ENCODE measurements at places on chromosomes 12 and 14.

DNA sequence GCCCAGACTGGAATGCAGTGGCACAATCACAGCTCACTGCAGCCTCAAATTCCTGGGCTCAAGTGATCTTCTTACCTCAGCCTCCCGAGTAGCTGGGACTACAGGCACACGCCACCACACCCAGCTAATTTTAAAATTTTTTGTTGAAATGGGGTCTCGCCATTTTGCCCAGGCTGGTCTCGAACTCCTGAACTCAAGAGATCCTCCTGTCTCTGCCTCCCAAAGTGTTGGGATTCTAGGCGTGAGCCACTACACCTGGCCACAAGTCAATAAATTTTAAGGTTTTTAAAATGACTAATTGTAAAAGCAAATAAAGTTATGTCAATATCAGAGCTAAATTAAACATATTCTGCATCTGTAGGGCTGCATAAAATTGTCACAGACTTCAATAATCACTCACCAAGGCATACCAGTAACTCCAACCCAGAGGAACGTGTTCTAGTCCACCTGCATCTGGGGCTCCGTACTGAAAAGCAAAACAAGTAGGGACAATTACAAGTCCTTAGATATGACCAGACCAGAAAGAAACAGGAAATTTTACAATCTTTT, 13.9 kb downstream of the GNS start:
- DNase-seq: no peak

GRCh38 chr12:10557766-10558165, 52.1 kb downstream of the EIF2S3B start:
- DNase-seq: no peak

- no peak for DNase-seq
Measured at GRCh38 chr14:32043624-32044023, 33.5 kb upstream of the ARHGAP5 start.

DNA sequence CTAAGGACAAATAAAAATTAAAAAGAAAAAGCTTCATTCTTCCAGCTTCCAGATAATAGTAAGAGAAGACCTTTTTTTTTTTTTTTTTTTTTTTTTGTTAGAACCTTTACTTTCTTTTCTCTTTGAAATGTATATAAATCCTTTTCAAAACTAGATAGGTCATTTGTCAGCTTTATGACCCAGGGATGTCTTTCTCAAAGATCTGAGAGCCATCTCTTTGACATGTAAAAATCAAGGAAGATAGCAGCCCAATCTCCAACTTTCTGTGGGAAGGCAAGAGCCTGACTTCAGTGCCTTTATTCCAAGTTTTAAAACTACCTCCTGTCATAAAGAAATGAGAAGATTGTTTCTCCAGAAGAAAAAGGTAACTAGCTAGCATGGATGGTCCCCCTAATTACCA, 203.3 kb upstream of the LRFN5 start:
- DNase-seq: no peak

DNA sequence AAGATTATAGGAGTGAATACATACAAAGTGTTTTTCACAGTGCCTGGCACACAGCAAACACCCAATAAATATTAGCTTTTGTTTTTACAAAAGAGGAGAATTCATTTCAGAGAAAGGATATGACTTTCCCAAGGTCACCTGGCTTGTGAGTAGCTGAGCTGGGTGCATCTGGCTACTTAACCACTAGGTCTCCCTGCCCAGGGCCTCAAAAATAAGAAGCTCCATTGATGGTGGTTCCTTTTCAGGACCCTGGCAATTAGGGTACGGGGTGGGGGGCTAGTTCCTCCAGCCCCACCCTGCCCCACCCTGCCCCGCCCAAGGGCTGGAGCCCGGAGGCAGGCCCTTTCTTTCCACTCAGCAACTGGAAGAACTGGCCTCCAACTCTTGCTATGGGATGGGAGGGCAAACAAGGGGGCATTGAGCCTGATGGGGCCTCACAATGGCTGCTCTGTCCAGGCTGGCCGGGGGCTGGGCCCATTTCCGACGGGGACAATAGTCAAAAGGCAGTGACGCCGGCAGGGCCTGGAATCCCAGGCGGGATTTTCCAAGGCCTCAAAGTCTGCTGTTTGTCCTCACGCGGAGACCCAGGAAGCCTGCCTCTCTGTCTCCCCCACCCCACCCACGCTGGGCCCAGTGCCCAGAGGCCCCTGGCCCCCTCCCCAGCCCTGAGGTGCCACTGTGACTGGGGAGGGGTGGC, 8.2 kb upstream of the ATG101 start:
- peak; percentile 47 for DNase-seq

DNA sequence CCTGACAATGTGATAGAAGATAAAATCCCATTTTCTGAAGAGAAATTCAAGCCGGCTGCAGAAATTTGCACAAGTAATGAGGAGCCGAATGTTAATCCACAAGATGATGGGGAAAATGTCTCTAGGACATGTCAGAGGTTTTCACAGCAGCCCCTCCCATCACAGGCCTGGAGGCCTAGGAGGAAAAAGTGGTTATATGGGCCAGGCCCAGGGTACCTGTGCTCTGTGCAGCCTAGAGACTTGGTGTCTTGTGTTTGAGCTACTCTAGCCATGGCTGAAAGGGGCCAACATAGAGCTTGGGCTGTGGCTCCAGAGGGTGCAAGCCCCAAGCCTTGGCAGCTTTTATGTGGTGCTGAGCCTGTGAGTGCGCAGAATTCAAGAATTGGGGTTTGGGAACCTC, 7.4 kb downstream of the LACRT start:
- DNase-seq: no peak

GRCh38 chr12:123671876-123672275, 963 bp downstream of the TCTN2 start:
- DNase-seq: no peak

DNA sequence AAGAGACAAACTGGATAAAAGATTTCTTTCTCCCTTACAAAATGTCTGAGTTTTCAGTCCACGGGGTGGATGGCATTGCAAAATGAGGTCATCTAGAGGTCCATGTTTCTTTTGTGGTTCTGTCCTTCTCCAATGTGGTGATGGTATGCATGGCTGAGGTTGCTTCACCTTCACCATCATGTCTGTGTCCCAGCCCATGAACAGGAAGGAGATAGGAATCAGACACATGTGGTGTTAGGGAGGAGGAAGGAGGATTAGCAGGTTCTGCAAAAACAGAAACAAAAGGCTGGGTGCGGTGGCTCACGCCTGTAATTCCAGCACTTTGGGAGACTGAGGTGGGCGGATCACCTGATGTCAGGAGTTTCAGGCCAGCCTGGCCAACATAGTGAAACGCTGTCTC, 11.0 kb upstream of the AEBP2 start:
- no peak for DNase-seq

DNA sequence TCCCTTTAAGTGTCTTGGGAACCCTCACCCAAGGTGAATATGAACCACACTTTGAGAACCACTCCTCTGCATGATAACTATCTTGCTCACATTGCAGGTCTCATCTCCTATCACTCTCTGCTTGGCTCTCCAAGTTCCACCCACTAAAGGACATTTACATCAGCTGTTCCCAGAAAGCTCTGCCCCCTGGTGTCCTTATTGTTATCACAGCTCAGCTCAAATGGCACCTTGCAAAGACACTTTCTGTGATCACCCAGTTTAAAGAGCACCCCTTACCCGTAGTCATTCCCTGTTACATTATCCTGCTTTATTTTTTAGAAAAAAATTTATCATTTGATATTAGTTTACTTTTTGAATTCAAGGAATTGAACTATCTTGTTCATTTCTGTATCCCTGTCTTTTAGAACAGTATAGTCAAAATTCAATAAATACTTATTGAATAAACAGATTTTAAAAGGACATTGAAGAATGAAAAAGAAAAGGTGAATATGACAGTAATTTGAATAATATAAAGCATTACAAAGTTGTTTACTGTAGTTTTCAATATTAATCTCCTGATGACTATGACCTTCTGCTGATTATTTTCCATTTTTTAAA, 20.5 kb upstream of the GUCY2C start:
- no peak for DNase-seq

DNA sequence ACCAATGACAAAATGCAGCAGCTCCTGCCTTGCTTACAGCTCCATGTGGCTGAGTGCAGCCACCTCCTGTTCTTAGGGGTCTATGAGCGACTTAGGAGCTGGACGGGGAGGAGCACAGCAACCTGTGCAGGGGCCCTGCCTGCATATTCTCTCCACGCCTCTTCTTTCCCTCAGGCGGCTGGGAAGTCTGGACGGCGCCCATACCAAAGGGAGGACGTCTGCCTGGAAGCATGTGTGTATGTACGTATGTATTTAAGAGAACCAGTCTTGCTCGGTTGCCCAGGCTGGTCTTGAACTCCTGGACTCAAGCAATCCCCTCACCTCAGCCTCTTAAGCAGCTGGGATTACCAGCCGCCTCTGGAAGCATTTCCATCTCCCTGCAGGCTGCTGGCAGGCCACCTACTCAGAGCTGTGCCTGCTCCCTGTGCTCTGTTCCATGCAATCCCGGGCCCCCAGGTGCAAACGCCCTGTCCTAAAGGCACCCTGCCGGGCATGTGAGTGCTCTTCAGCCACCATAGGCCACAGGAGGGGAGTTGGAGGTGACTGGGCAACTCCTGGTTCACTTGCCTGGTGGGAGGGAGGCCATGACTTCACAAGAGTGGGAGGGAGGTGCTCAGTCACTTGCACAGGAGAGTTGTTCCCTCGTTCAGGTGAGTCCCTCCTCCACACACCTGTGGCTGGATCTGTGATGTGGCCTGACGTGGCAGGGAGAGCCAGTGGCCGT, 44.3 kb downstream of the KCNA5 start:
- DNase-seq: no peak

- DNase-seq: no peak
Measured at GRCh38 chr12:75890141-75890540, 141.4 kb downstream of the PHLDA1 start.

DNA sequence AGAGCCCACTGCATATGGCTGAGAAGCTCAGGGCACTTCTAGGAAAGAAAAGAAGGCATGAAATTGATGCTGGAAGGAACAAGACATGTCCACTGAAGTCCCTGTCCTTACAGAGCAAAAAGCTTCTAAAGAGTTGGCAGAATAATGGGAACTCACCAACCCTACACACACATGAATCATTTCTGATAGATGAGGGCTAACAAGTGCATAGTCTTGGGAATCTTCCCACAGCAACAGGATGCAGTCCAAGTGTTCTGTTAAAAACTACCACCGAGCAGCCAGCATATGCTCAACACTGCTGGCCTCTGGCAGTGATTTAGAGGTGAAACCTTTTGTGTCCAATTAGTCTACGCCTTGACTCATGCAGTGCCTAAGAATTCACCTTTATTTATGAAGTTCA, 44.8 kb downstream of the RHOJ start:
- DNase-seq: no peak

- DNase-seq: no peak
Measured at GRCh38 chr14:52792097-52792415, 649 bp upstream of the GNPNAT1 start.

DNA sequence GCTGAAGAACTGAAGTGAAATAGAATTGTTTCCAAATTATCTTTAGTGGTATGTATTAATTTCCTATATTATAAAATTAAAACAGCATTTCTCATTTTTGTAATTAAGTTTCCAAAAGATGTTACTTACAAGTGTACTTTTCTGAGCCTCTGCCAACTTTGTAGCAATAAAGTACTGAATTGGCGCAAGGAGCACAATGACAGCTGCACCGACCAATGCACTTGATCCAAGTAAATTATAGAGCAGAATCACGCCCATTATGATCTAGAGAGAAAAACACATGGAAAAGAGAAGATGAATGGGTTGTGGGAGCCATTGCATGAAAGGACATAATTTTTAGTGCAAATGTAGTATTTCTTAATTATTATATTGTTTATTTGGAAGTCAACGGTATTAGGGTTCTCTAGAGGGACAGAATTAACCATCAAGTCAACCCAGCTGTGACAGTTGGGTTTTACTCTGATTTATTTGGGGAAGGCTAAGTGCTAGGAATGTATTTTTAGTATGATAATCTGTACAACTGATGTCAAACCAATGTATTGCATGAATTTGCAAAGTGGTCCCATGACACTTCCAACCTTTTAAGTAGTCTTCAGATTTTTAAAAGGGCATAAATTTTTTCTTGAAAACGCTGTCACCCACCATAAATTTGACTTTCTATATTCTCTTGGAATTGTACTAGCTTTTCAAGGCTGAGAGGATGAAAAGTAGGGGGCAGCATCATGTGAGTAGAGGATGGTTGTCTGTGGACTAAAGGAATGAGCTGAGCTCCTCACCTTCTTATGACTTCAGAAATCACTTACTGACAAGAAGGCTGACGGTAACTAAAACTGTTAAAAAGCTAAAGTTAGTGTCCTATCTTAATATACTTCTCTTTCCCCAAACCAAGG, 33.0 kb downstream of the ABCC9 start:
- no peak for DNase-seq

DNA sequence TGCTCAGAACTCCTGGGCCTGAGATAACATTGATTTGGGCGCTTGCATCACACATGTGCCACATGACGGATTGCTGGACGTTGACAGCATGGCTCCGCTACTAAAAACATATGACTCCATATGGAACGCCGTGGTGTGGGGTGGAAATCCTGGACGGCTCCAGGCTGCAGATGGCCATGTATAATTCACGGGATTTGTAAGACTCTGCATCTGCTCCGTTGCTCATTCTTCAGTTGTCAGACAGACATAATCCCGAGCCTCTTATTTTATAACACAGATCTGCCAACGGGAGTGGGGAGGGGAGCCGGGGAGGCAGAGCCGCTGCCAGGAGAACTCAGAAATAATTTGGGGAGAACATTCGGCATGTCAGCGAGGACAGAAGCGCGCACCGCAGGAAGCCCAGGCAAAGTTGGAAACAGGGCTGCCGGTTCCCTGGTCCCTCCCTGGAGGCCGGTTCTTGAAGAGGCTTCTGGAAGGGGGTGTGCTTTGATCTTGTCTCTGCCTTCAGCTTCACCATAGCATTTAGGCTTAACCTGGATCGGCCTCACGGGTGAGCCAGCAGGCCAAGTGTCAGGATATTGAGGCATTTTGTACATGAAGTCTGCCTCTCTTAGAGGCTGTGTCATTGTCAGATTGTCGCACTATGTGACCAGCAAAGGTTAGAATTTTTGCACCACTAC, 45.8 kb upstream of the MYL2 start:
- peak; percentile 50 for DNase-seq

DNA sequence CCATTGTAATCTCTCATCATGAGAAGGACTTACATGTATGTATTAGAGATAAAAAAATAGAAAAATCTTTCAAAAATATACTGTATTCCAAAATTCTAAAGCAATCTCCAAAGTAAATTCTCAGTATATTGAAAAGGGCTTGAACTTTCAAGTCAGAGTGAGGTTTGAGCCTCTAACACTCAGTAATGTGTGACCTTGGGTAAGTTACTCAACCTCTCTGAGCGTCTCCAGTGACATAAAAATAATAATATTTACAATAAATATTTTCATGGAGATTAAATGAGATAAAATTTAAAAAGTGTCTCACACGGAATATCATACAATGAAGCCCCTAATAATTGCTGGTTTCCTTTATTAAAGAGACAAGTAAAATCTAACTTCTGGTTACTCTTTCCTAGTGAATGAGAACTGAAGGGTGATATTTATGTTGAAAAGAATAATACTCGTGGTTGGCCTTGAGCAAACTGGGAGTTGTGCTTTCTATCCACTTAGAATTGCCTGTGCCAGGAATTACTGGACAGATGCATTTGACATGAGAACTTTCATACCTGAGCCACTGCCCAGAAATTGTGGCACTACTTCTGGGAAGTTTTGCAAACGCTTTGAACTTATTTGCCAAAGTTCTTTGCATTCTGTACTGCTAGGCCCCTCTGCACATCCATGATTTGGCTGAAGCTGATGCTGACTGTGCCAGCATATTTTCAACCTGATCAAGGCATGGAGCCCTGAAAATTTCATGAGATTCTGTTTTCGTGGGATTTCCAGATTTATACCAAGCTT, 933.7 kb downstream of the GALC start:
- peak; percentile 79 for DNase-seq

- DNase-seq: no peak
Measured at GRCh38 chr14:45641541-45641940, 388.5 kb upstream of the MIS18BP1 start.

All from right hindlimb (tissue), 1 donor.